ENCODE measurements at places on chromosomes 1 and 21.

GRCh38 chr1:207619871-207620542 lies 24.9 kb upstream of the CR1L start:
- DNase-seq, result peak; percentile 43

DNA sequence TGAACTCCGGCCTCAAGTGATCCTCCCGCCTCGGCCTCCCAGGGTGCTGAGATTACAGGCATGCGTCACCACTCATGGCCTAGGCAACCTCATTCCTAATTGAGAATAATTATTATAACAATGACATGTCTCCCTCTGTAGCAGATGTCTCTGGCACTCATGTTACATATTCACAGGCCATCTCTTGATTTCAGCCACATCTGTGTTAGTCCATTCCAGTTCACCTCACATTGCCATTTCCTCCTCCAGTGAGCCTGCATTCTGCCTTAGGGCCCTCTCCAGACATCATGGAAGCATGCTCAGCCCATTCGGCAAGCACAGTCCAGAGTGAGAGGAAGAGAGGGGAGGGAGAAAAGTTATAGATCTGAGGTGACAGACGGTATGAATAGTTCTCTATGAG lies 32.5 kb downstream of the CDKN2C start:
- DNase-seq, result no peak

GRCh38 chr1:229822026-229822425 lies 196.0 kb downstream of the URB2 start:
- DNase-seq, result no peak

GRCh38 chr21:18443701-18444100 lies 40.1 kb upstream of the TMPRSS15 start:
- DNase-seq, result no peak

GRCh38 chr1:16258591-16259135 lies 21.7 kb upstream of the CPLANE2 start:
- DNase-seq, result no peak

GRCh38 chr1:17156108-17156507 lies 36.9 kb upstream of the PADI2 start:
- DNase-seq, result no peak

Measured in brain microvascular endothelial cell (primary cell).